ENCODE measurements at places on chromosomes 2 and 18. TPM values are rescaled to one million over a fixed set of nuclear protein-coding genes. Genes with fewer than 3 reads are reported as not detected.

Gene AOX1
- 12.2 TPM for total RNA-seq

Gene FKBP1B
- total RNA-seq, result 8.5 TPM

Gene TM4SF20
- total RNA-seq, result not detected

Gene UNC80
- 0.20 TPM for total RNA-seq

Gene STPG4
- total RNA-seq, result not detected

Gene CREG2
- 0.59 TPM for total RNA-seq

Gene FBXO15
- not detected for total RNA-seq

Gene IL36B
- not detected for total RNA-seq

GRCh38 chr2:200086911-200087310 lies 131.5 kb downstream of the MAIP1 start:
- DNase-seq, result no peak
- H3K27me3 ChIP-seq, result no peaks in the 10 kb centered on the region
- H3K4me3 ChIP-seq, result no peak overlapping the region
- no peaks in the 10 kb centered on the region for H3K36me3 ChIP-seq
- no peaks in the 10 kb centered on the region for H3K4me1 ChIP-seq

- no peaks in the 10 kb centered on the region for H3K36me3 ChIP-seq
- H3K27me3 ChIP-seq, result no peaks in the 10 kb centered on the region
- no peaks in the 10 kb centered on the region for H3K4me1 ChIP-seq
- no peak overlapping the region for H3K4me3 ChIP-seq
- no peak overlapping the region for H3K27ac ChIP-seq
- DNase-seq, result no peak
Measured at GRCh38 chr18:75407468-75408437, 19.8 kb downstream of the SMIM21 start.

- no peak for DNase-seq
- no peaks in the 10 kb centered on the region for H3K36me3 ChIP-seq
- peaks cover 27% of the 10 kb centered on the region for H3K4me1 ChIP-seq
- no peak overlapping the region for H3K27ac ChIP-seq
Measured at GRCh38 chr2:37623971-37624900, 47.2 kb downstream of the CDC42EP3 start.

GRCh38 chr2:235868645-235869044 lies 299.5 kb downstream of the GBX2 start:
- H3K4me1 ChIP-seq, result no peaks in the 10 kb centered on the region
- no peak for DNase-seq
- no peak overlapping the region for H3K4me3 ChIP-seq
- H3K27ac ChIP-seq, result peak overlapping the region; percentile 56
- no peaks in the 10 kb centered on the region for H3K36me3 ChIP-seq

DNA sequence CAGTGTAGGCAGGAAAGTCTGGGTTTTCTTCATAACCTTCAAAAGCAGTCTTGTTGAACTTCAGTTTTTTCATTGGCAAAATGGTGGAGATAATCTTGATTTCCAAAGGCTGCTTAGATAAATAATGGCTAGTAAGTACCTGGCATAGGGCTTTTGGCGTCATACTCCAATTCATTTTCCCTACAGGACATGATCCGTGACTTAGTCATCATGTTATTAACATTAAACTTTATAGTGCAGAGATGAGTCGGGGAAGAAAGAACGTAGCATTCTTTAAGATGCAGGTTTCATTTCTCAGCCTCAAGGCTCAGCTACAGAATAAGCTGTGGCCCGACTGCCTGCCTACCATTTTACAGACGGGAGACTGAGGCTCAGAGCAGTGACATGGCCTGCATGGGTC lies 64.0 kb downstream of the RALBP1 start:
- H3K27ac ChIP-seq, result no peak overlapping the region
- H3K27me3 ChIP-seq, result no peaks in the 10 kb centered on the region

DNA sequence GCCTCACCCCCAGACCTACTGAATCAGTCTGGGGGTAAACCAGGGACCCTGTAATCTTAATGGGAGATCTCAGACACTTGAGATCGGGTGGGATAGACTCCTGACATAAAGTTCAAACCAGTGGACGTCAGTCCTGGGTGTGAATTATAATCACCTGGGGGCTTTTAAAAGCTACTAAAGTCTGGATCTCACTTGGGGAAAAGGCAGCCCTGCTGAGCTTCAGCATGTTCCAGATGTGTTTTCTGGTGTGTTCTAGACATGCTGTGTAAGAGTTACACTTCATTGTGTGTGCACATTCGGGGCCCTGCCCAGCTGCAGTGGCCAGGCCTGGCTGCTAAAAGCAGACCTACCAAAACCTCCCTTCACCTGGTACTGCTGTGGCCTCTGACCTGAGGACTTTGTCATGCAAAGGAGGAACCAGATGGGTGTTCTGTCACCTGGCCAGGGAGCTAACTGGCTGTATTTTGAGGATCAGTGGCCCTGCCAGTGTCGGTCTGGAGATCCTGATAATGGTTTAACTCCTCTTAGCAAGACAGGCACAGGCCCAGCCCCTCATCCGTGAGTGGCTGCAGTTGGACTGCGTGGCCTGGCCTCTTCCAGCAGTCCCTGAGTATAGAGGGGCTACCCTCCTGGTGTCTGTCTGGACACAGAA lies 10.6 kb downstream of the RRM2 start:
- no peaks in the 10 kb centered on the region for H3K27me3 ChIP-seq
- H3K4me3 ChIP-seq, result no peak overlapping the region
- H3K27ac ChIP-seq, result no peak overlapping the region
- H3K36me3 ChIP-seq, result no peaks in the 10 kb centered on the region
- no peaks in the 10 kb centered on the region for H3K4me1 ChIP-seq

- no peaks in the 10 kb centered on the region for H3K27me3 ChIP-seq
- H3K36me3 ChIP-seq, result no peaks in the 10 kb centered on the region
- peak overlapping the region; percentile 44 for H3K4me3 ChIP-seq
- H3K27ac ChIP-seq, result no peak overlapping the region
- H3K4me1 ChIP-seq, result no peaks in the 10 kb centered on the region
- peak; percentile 74 for DNase-seq
Measured at GRCh38 chr2:201618744-201619662, 24.3 kb downstream of the TMEM237 start.

GRCh38 chr2:176167398-176167797 lies 10.3 kb downstream of the HOXD3 start:
- peaks cover 42% of the 10 kb centered on the region for H3K27me3 ChIP-seq
- no peaks in the 10 kb centered on the region for H3K4me1 ChIP-seq
- DNase-seq, result no peak
- H3K4me3 ChIP-seq, result no peak overlapping the region

DNA sequence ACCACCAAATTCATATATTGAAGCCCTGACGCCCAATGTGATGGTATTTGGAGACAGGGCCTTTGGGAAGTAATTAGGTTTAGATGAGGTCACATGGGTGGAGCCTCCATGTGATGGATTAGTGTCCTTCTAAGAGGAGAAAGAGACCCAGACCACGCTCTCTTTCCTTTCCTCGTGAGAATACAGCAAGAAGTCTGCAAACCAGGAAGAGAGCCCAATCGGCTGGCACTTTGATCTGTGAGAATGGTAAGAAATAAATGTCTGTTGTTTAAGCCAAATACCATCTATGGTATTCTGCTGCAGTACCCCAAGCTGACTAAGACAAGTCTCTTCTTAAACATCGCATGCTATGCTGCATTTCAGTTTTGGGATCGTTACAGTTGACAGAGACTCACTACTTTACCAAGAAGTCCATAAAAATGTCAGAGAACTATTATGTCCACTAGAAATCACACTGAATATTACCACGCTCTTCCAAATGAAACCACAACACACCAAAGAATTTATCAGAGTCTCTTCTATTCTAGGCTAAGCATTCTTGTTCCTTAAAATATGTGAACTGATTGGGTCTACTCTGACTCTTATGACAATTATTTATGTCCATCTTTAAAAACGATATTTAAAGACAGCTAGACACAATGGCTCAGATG lies 48.5 kb downstream of the LPIN2 start:
- no peak overlapping the region for H3K4me3 ChIP-seq
- no peaks in the 10 kb centered on the region for H3K36me3 ChIP-seq
- H3K27ac ChIP-seq, result no peak overlapping the region
- no peaks in the 10 kb centered on the region for H3K4me1 ChIP-seq
- H3K27me3 ChIP-seq, result no peaks in the 10 kb centered on the region

DNA sequence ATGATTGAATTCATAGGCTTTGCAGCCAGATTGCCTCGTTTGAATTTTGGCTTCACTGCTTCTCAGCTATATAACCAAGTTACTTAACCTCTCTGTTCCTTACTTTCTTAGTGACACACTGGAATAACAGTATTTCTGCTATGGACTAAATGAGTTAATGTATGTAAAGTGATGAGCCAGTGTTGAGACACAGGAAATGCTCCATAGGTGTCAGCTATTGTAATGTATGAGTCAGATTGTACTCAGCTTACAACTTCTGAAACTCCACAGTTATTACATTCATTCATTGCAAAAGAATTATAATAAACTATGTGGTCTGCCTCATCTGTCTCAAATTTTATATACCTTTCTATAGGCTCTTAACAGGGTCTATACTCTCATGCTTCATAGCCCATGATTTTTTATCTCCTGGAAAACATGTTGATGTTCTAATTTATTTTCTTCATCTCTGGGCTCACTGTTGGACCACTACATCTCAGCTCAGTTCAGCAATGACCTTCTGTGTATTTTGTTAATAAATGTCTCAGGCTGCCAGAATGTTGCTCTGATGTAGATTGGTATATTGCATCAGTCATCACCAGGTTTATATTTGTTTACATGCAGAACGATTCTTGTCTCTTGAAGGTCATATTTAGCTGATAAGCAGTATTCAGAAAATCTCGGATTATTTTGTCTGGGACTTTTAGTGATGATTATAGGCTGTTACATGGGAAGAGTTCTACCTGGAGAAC lies 76.2 kb downstream of the MAP3K20 start:
- no peak overlapping the region for H3K4me3 ChIP-seq
- H3K36me3 ChIP-seq, result no peaks in the 10 kb centered on the region
- H3K4me1 ChIP-seq, result peaks cover 41% of the 10 kb centered on the region
- H3K27me3 ChIP-seq, result no peaks in the 10 kb centered on the region
- DNase-seq, result no peak

- no peaks in the 10 kb centered on the region for H3K36me3 ChIP-seq
- H3K27me3 ChIP-seq, result no peaks in the 10 kb centered on the region
- no peak for DNase-seq
- H3K4me1 ChIP-seq, result no peaks in the 10 kb centered on the region
- H3K27ac ChIP-seq, result no peak overlapping the region
Measured at GRCh38 chr2:6423944-6424343, 441.8 kb downstream of the CMPK2 start.

GRCh38 chr18:45282101-45282812 lies 333.0 kb upstream of the SLC14A2 start:
- no peaks in the 10 kb centered on the region for H3K27me3 ChIP-seq
- no peak overlapping the region for H3K27ac ChIP-seq
- H3K4me1 ChIP-seq, result no peaks in the 10 kb centered on the region
- no peak for DNase-seq

GRCh38 chr2:182810087-182810486 lies 56.4 kb downstream of the FRZB start:
- H3K4me1 ChIP-seq, result no peaks in the 10 kb centered on the region
- no peak for DNase-seq
- H3K27ac ChIP-seq, result no peak overlapping the region
- H3K36me3 ChIP-seq, result no peaks in the 10 kb centered on the region

GRCh38 chr2:73919596-73920228 lies 7.0 kb upstream of the DGUOK start:
- H3K4me3 ChIP-seq, result no peak overlapping the region
- DNase-seq, result no peak
- no peaks in the 10 kb centered on the region for H3K27me3 ChIP-seq
- H3K27ac ChIP-seq, result no peak overlapping the region
- no peaks in the 10 kb centered on the region for H3K4me1 ChIP-seq

GRCh38 chr2:26605999-26606846 lies 34.9 kb downstream of the CIB4 start:
- no peak for DNase-seq
- no peaks in the 10 kb centered on the region for H3K27me3 ChIP-seq
- no peak overlapping the region for H3K4me3 ChIP-seq
- H3K4me1 ChIP-seq, result no peaks in the 10 kb centered on the region
- no peaks in the 10 kb centered on the region for H3K36me3 ChIP-seq
- no peak overlapping the region for H3K27ac ChIP-seq

DNA sequence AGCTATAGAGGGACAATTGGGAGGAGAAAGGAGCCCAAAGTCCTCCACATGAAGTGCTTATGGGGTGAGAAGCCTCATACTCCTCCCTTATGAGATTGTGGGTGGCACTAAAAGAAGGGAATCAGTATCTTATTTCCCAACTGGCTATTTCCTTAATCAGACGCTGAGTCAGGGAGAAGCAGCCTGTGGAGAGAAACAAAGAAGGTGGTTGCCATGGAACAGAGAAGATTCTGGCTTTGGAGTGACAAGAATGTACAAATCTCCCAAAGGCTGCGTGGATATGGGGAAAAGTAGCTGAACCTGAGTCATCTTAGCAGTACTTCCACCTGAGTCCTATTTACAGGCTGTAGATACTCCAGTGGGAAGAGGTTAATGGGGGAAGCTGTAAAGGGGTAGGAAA lies 115.8 kb upstream of the CWC22 start:
- H3K36me3 ChIP-seq, result no peaks in the 10 kb centered on the region
- H3K4me3 ChIP-seq, result no peak overlapping the region
- no peak overlapping the region for H3K27ac ChIP-seq
- H3K4me1 ChIP-seq, result peaks cover 4% of the 10 kb centered on the region
- no peaks in the 10 kb centered on the region for H3K27me3 ChIP-seq

DNA sequence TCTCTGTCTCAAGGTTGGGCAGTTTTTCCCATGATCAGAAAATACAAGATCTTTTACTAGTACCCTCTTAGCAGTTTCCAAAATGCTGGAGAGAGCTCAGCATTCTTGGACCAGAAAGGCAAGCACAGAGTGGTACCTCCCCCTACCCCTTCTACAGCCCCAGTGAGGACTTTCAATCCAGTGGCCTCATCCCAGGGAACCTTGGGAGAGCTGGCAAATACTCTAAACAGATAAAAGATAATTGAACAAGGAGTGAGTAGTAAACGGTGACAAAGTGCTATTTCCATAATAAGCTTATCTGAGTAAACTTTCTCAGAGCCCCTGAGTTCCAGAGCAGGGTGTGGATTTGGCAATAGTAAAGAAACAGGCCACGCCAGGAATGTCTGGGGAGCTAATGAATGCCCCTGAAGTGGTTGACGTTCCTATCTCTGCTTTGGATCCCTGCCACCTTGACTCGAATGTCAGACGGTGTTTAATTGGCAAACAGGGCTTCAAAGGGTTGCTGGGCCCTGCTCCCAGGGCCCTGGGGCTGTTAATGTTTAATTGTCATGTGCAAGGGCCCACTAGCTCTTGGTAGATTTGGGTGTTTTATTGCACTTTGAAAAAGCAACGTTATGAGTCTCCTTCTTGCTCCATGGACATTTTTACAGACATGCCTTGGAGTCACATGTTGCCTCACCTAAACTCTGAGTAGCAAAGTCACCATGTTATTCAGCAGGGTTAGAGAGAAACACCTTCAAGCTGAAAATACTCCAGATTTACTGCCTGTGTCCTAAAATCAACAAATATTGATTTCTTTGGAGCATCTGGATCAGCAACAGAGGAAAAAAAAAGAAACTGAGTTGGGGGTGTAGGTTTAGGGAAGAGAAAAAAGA lies 239.9 kb downstream of the CYRIA start:
- no peaks in the 10 kb centered on the region for H3K27me3 ChIP-seq
- no peak overlapping the region for H3K4me3 ChIP-seq
- H3K4me1 ChIP-seq, result no peaks in the 10 kb centered on the region
- DNase-seq, result no peak
- H3K36me3 ChIP-seq, result no peaks in the 10 kb centered on the region
